ENCODE measurements at places on chromosomes 2 and 18.

DNA sequence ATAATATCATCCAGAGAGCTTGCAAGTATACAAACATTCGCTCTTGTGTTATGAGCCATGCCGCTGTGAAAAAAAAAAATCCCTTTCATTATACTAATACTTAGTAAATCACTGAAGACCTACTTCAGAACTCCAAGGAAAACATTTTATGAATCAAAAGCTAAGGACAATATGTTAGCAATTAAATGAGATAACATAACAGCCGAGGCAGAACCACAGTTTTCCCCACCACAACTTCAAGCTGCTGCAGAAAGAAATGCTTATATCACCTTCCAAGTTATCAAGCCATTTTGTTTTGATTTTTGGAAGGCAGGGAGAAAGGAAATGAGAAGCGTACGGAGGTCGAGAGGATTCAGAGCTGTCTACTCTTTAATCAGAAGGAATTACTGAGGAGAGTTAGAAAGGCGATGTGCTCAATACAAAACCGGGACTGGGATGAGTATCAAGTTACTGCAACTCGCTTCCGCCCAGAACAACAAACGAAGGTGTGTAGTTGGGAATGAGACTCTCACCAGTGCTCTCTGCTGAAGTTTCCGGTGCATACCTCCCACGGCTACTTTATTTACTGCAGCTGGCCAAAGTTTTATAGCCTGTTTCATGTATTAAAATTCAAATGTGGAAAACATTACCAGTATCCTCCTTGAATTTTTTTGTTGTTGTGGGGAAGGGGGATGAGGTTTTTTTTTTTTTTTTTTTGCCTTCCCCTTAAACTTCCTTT lies 292.2 kb upstream of the CCDC68 start:
- DNase-seq = no peak

- DNase-seq = no peak
Observed at GRCh38 chr2:152620208-152620607, 97.1 kb downstream of the PRPF40A start.

- no peak for DNase-seq
Observed at GRCh38 chr2:7952046-7952745, 729.7 kb upstream of the ID2 start.

- no peak for DNase-seq
Observed at GRCh38 chr18:26813043-26813442, 52.5 kb downstream of the AQP4 start.

DNA sequence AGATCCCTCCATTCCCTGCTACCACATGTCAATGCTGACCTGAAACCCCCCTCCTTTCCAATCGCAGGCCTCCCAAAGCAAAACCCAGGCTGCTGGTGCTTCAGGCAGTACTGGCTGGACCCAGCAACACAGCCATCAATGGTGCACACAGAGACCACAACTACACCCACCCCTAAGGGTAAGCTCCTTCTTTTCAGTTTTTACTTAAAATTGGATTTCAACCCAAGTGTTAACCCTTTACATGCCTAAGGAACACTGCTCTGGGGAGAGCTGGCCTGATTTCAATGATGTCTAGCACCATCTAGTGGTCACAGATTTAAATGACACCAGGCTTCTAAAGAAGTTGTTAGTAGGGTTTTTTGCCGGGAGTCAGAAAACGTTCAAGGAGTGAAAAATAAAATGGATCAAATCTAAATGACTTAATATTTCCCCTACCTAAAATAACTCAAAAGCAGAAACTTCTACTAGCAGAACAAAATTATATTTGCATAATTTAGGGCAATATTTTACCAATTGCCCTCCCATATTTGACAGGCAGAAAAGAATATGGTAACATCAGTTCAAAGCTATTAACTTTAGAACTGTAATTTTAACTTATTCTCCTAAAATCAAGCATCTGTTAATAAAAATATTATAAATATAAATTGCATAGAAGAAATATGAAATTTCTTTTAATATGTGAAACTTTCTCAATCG lies 24.6 kb downstream of the FECH start:
- peak; percentile 12 for DNase-seq

GRCh38 chr2:229048134-229048533 lies 223.0 kb downstream of the PID1 start:
- no peak for DNase-seq

- DNase-seq = no peak
Observed at GRCh38 chr18:28973324-28973723, 796.4 kb upstream of the CDH2 start.

GRCh38 chr2:163604941-163605555 lies 130.8 kb downstream of the FIGN start:
- no peak for DNase-seq

- DNase-seq = peak; percentile 64
Observed at GRCh38 chr18:36688020-36688965, 140.5 kb downstream of the TPGS2 start.

DNA sequence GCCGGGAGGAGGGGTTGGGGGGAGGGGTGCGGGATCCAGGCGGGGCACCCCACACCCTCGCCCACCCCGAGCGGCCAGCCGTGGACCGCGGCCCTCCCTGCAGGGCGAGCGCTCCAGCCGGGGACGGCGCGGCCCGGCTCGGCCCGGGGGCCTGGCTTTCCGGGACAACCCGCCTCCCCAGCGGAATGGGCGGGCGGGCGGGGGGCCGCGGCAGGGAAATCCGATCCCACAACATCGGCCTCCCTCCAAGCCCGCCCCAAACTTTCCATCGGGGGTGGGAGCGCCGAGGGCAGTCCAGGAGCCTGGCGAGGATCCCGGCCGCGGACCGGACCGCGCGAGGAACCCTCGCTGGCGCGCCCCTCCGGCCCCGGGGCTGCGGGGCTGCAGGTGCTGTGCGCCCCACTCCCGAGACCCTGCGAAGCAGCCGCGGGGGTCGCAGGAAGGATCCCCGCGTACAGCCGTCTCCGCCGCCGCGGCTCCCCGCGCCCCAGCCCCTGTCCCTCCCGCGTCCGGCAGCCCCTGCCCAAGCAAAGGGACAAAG lies 529 bp downstream of the SEMA4C start:
- no peak for DNase-seq

DNA sequence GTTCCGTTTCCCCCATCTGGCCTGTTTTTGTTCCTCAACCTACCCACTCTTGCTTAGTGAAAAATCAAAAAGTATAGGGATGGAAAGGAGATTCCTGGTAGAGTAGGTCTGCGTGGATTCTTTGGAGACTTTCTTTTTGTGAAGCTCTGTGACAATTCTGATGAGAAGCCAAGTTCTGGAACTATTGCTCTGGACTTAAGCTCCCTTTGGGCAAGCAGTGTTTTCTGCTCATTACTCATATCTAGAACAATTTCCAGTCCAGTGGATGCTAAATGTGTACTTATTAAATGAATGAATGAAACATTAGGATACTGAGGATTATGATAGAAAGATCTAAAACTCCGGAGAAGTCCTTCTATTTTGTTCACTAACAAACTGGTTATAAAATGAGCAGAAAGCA lies 76.5 kb downstream of the SOCS6 start:
- no peak for DNase-seq

GRCh38 chr2:40395169-40396073 lies 56.5 kb downstream of the SLC8A1 start:
- no peak for DNase-seq

DNA sequence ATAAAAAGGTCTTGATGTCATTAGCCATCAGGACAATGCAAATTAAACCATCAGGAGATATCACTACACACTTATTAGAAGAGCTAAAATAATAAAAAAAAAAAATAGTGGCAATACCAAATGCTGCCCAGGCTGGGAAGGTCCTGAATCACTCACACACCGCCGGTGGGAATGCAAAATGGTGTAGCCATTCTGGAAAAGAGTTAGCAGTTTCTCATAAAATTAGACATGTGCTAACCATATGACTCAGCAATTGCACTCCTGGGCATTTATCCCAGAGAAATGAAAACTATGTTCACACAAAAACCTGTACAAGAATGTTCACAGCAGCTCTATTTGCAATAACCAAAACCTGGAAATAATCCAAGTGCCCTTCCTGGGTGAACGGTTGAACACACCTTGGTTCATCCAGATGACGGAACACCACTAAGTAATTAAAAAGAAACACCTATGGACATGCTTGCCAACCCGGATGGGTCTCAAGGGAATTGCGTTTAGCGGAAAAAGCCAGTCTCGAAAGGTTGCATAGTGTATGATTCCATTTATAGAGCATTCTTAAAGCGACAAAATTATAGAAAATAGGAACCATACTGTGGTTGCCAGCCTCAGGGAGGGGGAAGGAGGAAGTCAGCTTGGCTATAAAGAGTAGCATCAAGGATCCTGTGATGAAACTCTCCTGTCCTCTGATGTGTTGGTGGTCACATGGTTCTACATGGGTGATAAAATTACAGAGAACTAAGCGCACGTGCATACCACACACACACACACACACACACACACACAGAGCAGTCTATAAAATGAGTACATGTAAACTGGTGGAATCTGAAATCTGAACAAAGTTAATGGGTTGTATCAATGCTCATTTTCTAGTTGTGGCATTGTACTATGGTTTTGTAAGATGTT lies 4.6 kb downstream of the MBP start:
- DNase-seq = no peak

GRCh38 chr2:59540864-59541263 lies 1012.6 kb downstream of the BCL11A start:
- DNase-seq = no peak

DNA sequence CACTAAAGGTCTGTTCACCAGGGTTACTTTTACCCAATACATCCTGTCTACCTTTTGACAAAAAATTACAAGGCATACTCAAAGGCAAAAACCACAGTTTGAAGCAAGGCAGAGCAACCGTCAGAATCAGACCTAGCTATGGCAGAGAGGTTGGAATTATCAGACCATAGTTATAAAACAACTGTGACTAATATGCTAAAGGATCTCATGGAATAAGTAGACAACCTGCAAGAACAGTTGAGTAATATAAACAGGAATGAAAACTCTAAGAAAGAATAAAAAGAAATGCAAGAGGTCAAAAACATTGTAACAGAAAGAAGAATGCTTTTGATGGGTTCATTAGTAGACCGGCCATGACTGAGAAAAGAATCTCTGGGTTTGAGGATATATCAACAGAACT lies 318.8 kb upstream of the KCNH7 start:
- no peak for DNase-seq

All from progenitor cell of endocrine pancreas (in vitro differentiated cells).